ENCODE measurements at places on chromosomes 13 and 19. TPM values are rescaled to one million over a fixed set of nuclear protein-coding genes. Genes with fewer than 3 reads are reported as not detected.
A peak's percentile ranks its signal among the peaks of the same experiment; 100 is the strongest.

CGB7 gene
- total RNA-seq = not detected

DMRTC2 gene
- not detected for total RNA-seq

ZNF584 gene
- 13.9 TPM for total RNA-seq

DNA sequence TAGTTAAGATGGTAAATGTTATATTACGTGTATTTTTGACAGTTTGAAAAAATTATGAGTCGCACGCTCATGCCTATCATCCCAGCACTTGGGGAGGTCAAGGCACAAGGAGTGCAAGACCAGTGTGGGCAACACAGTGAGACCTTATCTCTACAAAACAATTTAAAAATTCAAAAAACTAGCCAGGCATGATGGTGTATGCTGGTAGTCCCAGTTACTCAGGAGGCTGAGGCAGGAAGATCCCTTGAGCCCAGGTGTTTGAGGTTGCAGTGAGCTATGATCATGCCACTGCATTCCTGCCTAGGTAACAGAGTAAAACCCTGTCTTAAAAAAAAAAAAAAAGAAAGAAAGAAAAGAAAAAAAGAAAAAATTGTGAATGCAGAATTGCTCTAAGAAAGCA, 58.0 kb downstream of the TBC1D4 start:
- DNase-seq = no peak

DNA sequence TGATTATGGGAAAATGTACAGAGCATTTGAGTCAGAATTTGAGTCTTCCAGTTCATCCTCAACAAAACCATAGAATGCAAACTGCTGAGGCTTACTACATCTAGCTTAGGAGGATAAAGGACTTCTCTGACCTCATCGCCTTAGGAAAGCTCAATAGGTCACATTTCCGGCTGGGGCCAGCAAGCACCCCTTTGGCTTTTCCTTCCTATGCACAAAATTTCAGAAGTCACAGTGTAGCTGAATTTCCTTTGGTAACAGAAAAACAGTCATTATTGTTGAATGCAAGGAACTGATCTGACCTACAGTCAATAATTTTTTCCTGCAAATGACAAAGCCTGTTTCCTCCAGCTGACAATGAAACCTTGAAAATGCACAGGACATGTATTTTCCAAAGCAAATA, 32.8 kb upstream of the LRCH1 start:
- no peak for DNase-seq

DNA sequence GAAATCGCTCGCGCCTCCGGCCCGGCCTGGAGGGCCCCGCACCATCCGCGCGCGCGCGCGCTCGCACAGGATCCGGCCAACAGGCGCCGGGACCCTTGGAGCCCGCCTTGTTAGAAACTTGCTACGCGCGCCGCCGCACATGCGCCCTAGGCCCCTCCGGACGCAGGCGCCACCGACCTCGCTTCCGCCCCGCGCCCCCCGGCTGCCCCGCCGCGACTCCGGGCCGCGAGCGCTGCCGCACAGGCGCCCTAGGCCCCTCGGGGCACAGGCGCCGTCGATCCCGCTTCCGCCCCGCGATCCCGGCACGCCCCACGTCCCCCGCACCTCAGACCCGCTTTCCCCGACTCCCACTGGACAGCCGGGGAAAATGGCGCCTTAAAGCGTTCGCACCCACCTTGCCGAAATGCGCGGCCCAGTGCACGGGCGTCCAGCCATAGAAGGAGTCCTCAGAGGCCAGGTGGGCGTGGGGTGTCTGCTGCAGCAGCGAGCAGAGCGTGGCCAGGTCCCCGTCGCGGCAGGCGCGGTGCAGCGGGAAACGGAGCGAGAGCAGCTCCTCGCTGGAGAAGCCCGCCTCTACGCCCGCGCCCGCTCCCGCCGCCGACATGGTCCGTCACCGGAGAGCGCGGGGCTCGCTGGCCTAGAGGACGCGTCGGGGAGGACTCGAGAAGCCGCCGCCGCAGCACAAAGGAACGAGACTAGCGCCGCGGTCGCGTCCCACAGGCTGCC, 375 bp downstream of the ANKRD10 start:
- DNase-seq = peak; percentile 78

- DNase-seq = no peak
Measured at GRCh38 chr19:23346696-23347095, 48.6 kb downstream of the ZNF91 start.
